ENCODE measurements at places on chromosomes 3 and 15.

GRCh38 chr15:28078191-28078719 is 20.9 kb downstream of the OCA2 start:
- no peak for DNase-seq

GRCh38 chr3:57127891-57128518 is 37.1 kb downstream of the IL17RD start:
- DNase-seq = no peak

DNA sequence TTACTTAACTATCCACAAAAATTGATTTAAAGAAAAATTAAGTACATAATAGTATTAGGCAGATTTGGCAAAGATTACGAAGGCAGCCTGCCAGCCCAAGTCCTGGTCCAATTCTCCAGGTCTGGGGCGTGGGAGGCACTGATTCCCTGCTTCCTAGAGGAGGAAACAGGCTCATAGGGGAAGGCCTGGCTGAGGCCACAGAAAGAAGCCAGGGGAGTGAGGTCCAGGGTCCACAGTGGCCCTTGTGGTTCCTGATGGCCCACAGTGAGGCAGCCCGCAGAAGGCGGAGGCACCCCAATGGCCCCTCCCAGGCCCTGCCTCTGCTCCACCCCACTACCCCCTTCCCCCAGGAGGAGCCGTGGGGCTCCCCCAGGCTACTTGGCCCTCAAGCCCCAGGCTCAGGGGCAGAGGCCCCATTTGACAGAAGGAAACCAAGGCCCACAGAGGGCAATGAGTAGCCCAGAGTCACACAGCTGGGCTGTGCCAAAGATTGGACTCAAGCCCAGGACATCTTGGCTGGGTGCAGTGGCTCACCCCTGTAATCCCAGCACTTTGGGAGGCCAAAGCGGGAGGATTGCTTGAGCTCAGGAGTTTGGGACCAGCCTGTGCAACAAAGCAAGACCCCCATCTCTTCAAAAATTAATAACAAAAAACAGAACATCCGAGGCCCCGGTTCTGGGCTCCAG is 21.0 kb downstream of the H1-8 start:
- no peak for DNase-seq

DNA sequence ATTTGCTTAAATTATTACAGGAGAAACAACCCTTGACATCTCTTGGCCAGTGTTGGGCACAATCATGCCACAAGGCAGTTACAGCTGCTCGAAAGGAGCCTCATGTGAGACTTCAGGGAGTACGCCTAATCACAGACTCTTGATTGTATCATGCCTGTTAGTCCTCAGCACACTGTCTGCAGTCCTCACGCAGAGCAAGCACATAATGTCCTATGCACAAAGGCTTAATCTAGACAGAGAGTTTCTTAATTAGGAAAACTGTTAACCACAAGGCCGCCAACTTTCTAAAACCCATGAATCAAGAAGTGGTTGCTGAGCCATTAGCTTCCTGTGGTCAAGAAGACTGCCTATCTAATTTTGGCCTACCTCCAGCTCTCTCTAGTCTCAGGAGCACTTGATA is 172.0 kb downstream of the UNC13C start:
- no peak for DNase-seq

DNA sequence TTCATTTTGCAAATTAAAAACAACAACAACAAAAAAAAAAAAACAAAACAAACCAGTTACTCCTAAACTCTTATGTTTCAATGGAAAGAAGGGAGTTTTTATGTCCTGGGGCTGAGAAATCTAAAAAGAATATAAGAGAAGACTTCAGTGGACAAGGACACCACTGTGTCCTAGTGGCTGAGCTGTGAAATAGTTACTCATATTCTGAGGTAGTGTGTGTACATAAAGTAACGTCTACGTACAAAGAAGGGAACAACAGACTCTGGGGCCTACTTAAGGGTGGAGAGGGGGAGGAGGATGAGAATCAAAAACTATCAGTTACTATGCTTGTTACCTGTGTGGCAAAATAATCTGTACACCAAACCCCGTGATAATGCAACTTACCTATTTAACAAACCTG is 6.0 kb upstream of the TP53BP1 start:
- no peak for DNase-seq

DNA sequence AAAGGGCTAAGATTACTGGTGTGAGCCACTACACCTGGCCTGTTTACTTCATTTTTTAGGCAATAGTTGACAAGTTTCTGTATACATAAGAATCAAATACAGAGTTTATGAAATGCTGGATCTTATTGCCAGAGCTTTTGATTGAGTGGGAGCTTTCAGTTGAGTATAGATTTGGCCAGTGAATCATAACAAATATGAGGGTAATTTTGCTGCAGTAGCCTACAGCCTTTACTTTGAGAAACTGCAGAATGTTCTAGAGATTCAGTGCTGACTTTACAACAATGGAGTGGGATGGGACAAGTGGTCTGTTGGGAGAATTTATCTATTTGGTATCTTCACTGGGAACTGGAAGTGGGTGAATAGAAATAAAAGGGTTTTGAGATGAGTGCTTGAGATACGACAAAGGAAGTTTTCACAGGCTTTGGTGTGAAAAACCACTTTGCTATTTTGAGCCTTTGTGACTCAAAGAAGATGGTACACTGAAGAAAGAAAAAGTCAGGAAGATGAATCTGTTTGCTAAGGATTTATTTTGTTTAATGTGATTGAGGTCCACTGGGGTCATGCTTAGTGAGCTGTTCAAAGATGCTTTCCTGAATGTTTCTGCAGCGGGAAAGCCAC is 227.8 kb downstream of the UBE2E2 start:
- DNase-seq = no peak

DNA sequence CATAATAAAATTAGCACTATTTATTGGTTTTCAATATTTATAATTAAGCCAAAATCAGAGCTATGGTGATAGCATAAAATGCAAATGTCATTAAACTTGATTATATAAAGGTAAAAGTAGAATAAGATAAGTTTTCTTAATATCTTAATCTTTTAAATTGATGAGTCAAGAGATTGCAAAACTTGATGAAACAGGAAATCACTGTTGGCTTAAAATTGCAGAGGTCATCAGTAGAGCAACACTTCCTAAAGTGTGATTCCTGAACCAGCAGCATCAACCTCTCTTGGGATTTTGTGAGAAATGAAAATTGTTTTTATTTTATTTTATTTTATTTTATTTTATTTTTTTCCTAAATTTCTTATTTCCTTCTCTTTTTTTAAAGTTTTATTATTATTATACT is 226.4 kb upstream of the CTDSPL start:
- no peak for DNase-seq

GRCh38 chr15:71288348-71288955 is 173.2 kb downstream of the THSD4 start:
- no peak for DNase-seq

GRCh38 chr15:79370716-79371115 is 59.8 kb downstream of the TMED3 start:
- DNase-seq = no peak

- DNase-seq = no peak
Measured at GRCh38 chr15:77030048-77030927, 35.4 kb downstream of the PSTPIP1 start.

DNA sequence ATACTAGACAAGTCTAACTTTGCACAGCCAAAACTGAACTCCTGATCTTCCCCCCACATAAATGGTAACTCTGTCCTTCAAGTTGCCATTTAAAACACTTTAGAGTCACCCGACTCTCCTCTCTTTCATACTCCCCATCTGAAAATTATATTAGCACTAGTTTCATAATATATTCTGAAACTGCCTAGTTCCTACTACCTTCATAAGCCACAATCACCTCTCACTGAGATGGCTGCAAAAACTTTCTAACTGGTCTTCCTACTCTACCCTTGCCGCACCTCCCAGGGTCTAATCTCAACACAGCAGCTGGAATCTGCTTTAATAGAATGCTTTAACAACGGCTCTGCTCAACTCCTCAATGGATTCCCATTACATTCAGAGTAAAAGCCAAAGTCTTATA is 55.0 kb downstream of the GLB1 start:
- no peak for DNase-seq

DNA sequence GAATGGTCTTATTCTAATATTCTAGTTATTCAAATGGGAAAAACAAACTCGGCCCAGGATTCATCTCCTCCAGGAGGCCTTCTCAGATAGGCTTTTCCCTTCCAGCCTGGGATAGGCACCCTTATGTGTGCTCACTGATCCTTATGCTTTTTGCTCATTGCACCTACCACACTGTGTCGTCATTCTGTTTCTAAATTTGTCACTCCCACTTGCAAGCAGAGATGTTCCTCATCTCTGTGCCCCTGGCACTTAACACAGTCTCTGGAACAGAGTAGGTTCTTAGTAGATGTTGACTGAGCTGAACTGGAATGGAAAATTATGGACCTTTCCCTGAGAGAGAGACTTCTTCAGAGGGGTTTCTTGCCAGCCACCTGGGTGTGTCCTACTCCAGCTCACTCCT is 18.7 kb upstream of the SPG11 start:
- no peak for DNase-seq

DNA sequence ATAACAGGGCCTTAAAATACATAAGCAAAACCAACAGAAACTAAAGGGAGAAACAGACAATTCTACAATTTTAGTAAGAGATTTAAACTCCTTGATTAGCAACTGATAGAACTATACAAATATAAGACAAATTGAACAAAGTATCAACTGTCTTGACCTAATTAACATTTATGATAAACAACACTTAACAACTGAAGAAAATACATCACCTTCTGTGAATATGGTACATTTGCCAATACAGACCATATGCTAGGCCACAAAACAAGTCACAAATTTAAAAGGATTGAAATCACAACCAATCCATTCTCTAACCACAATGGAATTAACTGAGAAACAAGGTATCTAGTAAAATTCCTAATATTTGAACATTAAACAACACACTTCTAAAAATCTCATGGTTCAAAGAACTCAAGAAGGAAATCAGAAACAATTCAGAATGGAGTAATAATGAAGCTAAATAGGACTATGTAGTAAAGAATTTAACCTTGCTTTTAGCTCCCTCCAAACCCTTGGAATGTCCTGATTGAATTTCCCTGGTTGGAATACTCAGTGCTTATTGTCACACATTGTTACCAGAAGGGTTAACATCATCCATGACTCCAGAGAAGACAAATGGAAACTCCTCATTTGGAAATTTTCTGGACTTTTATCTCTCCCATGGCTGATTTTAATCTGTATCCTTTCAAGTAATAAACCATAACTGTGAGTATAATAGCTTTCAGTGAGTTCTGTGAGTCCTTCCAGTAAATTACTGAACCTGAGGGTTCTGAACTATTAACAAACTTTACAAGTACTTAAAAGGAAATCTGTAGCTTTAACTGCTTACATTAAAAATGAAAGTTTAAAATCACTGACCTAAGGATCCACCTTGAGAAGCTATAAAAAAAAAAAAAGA is 88.8 kb downstream of the DLG1 start:
- DNase-seq = no peak

DNA sequence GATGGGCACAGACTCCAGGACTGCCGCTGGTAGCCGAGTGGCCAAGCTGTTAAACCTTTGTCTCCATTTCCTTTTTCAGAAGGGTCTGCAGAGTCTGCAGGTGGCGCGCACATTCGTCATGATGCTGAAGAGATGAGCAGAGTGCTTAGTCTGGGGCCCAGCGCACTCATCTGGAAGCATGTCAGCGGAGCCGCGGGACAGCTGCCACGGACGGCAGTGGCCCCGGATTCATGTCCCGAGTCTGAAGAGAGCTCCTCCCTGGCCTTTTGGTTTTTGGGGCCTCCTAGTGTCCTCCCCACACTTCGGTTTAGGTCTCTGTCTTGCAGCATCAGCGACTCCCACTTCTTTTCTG is 42.6 kb downstream of the KLHL25 start:
- DNase-seq = no peak

GRCh38 chr3:187445356-187445755 is 77.2 kb downstream of the RTP4 start:
- DNase-seq = no peak

DNA sequence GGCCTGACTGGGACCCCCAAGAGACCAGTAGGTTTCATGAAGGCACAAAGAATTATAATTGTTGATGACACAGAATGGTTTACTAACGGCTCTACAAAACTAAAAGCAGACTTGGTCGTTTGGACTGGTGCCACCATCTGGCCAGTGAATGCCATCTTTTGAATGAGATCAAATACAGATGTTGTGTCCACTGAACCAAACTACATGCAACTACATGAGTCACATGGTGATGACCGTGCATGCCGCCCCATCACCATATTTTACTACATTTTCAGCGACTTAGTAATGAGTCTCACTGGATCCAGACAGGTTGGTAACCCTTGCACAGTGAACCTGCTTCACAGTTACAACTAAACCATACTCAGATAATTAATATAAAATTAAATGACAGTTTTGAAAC is 803.3 kb downstream of the DIPK2A start:
- DNase-seq = peak; percentile 5

DNA sequence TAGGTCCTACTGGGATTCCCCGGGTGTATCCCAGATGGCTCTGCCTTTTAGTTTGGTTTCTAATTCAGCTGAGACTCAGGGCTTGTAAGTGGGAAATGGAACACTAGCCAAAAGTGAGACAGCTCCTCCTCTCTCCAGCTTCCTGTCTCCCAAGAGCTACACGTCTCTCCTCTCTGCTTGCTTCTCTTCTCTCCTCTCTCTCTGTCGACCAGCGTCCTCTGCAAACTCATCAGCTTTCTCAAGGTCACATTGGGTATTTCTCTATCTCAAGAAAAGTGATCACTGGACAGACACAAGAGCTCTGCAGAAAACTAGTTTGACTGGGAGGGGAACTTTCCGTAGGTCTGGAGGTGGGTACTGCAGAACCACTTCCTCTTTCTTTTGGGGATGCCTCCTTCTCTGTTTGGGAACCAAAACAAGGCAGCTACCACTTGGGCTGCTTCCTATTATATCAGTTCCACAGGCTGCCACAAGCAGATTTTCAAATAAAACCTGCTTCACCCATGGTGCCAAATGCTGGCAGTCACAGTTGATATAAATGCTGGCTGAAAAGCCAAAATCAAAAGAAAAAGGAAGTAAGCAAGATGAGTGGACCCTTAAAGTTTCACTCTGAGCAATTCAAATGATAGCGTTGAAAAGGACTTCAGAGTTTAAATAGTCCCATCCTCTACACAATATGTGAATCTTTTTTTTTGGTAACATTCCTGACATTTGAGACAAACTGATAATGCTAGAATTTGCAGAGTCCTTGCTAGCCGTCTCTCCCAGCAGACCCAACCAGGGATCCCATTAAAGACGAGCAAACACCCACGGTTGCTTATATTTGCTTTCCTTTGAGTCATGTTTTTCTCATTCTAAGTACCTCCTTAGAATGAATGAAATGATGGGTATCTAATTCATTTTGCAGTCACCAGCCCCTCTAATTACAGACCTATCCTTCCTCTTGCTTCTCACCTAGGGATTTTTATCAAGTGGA is 7.2 kb upstream of the DYNC1LI1 start:
- peak; percentile 58 for DNase-seq

DNA sequence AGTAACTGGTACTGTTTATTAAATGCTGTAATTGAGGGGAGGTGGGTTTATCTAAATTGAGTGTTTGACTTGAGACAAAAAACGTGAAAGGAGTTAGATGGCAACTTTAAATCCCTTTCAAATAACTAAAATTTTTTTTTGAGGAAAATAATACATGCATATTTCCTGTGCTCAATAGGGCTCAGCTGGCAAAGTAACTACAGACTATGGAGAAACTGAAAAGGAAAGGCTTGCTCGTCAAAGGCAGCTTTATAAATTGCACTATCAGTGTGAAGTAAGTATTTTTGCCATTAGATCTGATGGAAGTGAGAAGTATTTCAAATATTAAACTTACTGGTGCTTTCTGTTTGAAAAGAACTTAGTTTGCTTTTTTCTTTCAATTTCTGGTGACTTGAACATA is 72.2 kb downstream of the DZIP3 start:
- peak; percentile 1 for DNase-seq

All from NAMALWA (cell line).